Mesothelial cell of epicardium (in vitro differentiated cells): ENCODE measurements at places on chromosomes 16 and 17. TPM values are rescaled to one million over a fixed set of nuclear protein-coding genes. Genes with fewer than 3 reads are reported as not detected.

- no peak overlapping the region for H3K4me3 ChIP-seq
- no peak for DNase-seq
- H3K27ac ChIP-seq: no peak overlapping the region
- H3K4me1 ChIP-seq: peaks cover 4% of the 10 kb centered on the region
- H3K36me3 ChIP-seq: no peaks in the 10 kb centered on the region
These were observed 80.8 kb upstream of the HSBP1 start for GRCh38 chr16:83727018-83727417.

DNA sequence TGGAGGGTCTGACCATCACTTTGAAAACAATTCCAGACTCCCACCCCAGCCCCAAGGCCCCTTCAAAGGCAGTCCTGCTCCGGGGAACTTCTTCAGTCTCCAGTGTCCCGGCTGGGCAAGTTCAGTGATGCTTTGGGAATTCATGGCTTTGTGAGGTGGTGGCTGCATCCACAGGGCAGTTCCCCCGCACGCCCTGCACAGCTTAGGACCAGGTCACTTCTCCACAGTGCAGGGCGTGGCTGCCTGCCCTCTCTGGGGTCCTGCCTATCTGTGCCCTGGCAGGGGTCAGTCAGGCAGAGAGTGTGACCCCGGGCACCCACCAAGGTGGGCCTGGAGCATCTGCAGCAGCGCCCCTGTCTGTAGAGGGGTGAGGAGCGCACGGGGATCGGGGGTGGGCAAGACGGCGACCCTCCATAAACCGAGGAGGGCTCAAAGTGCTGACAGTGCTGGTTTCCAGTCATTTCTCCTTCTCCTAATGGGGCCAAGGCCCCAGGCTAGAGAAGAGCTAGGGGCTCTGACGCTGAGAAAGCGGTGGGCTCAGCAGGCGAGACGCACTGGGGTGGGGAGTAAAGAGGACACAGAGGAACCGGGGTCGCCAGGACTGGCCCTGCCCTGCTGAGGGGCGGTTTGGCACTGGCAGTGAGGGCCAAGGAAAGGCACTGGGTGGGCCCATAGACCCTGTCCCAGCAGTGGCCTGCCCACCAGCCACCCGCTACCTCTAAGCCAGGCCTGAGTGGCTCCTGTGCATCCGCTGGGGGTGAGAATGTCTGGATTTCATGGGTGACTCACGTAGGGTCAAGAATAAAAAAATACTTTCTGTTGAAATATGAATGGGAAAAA, 4.2 kb upstream of the ARHGAP27 start:
- peaks cover 6% of the 10 kb centered on the region for H3K36me3 ChIP-seq
- no peak overlapping the region for H3K27ac ChIP-seq
- H3K4me3 ChIP-seq: no peak overlapping the region
- no peak for DNase-seq

The KRT28 gene
- total RNA-seq: not detected in 3 replicates

DNA sequence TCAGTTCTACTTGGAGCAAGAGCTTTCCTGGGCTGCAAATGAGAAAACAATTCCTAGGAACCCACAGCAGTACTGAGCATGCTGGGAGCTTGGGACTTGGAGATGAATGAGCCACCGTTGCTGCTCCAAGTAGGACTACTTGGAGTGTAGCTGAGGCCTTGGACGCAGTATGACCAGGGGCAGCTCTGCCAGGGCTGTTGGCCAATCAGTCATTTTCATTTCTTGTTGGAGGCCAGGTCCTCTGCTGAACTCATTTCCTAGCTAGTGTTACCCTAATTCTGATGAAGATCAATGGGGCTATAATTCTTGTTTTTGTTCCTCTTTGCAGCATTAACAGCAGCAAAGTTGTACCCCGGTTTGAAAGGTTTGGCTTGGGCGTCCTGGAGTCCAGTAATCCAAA, 8.0 kb upstream of the LGALS9 start:
- H3K4me1 ChIP-seq: no peaks in the 10 kb centered on the region
- no peak overlapping the region for H3K27ac ChIP-seq
- no peak for DNase-seq
- H3K36me3 ChIP-seq: peaks cover 6% of the 10 kb centered on the region
- H3K4me3 ChIP-seq: no peak overlapping the region

GRCh38 chr17:27598337-27599050, 32.5 kb upstream of the LGALS9 start:
- H3K4me3 ChIP-seq: no peak overlapping the region
- no peaks in the 10 kb centered on the region for H3K27me3 ChIP-seq
- peaks cover 12% of the 10 kb centered on the region for H3K4me1 ChIP-seq
- DNase-seq: no peak
- H3K36me3 ChIP-seq: peaks cover 10% of the 10 kb centered on the region
- H3K27ac ChIP-seq: no peak overlapping the region

The PNMT gene
- 1.7 to 2.1 TPM (median 1.7 TPM) in 3 replicates for total RNA-seq

GRCh38 chr17:68608515-68609130, 7.5 kb upstream of the FAM20A start:
- H3K36me3 ChIP-seq: peaks cover 6% of the 10 kb centered on the region
- no peak for DNase-seq
- H3K27me3 ChIP-seq: peaks cover 3% of the 10 kb centered on the region

DNA sequence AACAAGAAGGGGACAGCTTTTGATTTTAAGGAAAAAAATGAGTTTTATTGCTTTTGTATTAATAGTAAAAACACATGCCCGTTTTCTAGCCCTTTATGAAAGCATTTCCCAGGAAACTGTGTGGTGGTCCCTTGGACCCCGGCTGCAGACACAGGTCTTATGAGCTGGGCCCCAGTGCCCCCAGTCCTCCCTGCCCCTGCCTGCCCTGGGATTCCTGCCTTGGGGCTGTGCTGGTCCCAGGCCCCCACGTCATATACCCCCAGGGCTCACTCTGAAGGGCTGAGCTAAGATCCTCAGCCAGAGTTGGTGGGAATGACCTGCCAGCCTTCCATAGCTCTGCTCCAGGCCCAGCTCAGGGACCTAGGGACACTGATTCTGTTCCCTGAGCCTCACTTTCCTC, 30.8 kb downstream of the GINS2 start:
- H3K27ac ChIP-seq: no peak overlapping the region
- no peak for DNase-seq
- peaks cover 29% of the 10 kb centered on the region for H3K36me3 ChIP-seq
- H3K4me1 ChIP-seq: peaks cover 1% of the 10 kb centered on the region
- no peak overlapping the region for H3K4me3 ChIP-seq

The KRT16 gene
- 0.40 to 0.79 TPM (median 0.40 TPM) in 3 replicates for total RNA-seq

DNA sequence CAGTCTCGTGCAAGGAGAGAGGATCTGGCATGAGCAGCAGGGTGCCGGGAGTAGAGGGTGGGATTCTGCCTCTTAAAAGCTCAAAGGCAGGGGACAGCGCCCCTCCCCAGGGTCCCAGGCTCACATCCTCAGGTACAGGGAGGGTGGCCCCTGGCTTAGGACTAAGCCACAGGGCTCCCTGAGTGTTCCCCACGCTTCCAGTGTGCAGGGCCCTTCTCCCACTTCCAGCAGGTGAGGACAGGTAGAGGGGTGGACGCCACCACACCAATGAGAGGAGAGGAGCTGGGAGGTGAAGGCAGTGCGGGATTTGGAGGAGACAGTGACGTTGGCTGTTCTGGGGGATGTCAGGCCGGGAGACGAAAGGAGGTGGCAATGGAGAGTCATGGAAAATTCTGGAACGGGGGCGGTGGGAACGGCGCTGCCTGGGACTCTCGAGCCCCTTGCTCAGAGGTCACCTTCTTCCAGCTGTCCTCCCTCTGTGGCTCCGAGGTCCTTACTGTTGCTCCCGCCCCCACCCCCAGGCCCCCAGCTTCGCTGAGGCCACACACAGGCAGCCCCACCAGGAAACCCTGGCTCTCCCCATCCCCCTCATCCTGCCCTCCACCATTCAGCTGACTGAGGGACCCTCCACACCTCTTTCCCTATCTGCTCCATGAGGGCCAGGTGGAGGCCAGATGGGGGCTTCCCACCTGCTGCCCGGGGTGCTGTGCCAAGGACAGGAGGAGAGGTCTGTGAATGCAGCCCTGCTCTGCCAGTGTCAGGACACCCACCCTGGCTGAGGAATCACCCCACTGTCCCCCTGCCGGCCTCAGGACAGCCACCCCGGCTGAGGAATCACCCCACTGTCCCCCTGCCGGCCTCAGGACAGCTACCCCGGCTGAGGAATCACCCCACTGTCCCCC, 57.7 kb upstream of the ACSF3 start:
- DNase-seq: no peak
- no peak overlapping the region for H3K4me3 ChIP-seq
- no peaks in the 10 kb centered on the region for H3K4me1 ChIP-seq
- no peaks in the 10 kb centered on the region for H3K36me3 ChIP-seq
- no peak overlapping the region for H3K27ac ChIP-seq

- no peak for DNase-seq
- no peaks in the 10 kb centered on the region for H3K36me3 ChIP-seq
- H3K27me3 ChIP-seq: peaks cover 14% of the 10 kb centered on the region
- peaks cover 2% of the 10 kb centered on the region for H3K4me1 ChIP-seq
These were observed 9.4 kb downstream of the CETP start for GRCh38 chr16:56970934-56971767.

DNA sequence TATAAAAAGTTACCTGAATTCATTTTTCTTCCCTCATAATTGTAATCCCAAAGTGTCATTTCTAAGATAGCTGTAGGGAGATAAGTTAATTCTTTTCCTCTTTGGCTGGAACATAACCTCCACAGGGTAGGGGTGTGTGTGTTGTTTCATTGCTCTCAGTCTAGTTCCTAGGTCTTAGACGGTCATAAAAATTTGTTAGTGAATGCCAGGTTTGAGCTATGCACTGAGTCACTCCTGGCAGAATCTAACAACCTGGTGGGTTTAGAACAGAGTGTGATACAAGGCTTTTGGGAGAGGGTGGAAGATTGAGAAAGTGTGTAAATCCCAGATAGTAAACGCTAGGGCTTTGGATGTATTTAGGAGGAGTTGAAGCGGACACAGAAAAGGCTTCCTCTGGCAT, 894 bp upstream of the PHKG2 start:
- H3K36me3 ChIP-seq: peaks cover 20% of the 10 kb centered on the region
- peaks cover 7% of the 10 kb centered on the region for H3K4me1 ChIP-seq
- no peaks in the 10 kb centered on the region for H3K27me3 ChIP-seq
- H3K27ac ChIP-seq: peak overlapping the region; percentile 83
- H3K4me3 ChIP-seq: peak overlapping the region; percentile 91
- DNase-seq: no peak

DNA sequence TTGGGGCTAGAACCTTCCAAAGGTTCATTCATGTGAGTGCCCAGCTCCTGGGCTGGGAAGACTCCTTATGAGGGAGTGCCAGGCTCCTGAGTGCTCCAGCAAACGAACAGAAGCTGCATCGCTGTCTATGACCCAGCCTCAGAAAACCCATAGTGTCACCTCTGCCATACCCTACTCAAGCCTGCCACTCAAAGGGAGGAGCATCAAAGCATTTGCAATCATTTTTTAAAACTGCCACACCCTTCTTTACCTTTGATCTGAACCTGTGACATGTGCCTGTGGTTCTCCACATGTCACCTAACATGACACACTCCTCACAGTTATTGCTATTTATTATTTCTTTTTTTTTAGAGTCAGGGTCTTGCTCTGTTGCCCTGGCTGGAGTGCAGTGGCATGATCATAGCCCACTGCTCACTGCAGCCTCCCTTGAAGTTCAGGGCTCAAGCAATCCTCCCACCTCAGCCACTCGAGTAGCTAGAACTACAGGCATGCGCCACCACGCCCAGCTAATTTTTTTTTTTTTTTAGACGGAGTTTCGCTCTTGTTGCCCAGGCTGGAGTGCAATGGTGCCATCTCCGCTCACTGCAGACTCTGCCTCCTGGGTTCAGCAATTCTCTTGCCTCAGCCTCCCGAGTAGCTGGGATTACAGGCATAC, 7.3 kb upstream of the KDM8 start:
- H3K4me1 ChIP-seq: peaks cover 5% of the 10 kb centered on the region
- no peak for DNase-seq
- H3K27me3 ChIP-seq: peaks cover 2% of the 10 kb centered on the region
- no peaks in the 10 kb centered on the region for H3K36me3 ChIP-seq

The KCNJ12 gene
- 0.53 to 0.76 TPM (median 0.54 TPM) in 3 replicates for total RNA-seq

DNA sequence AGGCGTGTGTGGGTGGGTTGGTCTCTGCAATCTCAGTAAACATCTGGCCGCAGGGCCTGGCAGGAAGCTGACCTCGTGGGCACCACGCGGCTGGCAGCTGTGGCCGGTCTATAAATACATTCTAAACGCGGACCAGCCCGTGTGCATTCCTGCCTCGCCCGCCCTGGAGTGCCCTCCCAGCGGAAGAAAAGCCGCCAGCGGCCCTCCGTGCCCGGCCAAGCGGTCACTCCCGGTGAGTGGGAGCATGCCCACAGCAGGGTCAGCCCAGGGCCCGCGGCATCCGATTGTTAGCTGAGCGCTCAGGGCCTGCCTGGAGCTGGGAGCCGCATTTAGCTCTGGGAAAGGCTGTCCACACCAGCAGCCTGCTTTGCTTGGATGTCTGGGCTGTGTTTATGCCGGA, 10.3 kb downstream of the ZNF469 start:
- peaks cover 34% of the 10 kb centered on the region for H3K27me3 ChIP-seq
- peaks cover under 1% of the 10 kb centered on the region for H3K36me3 ChIP-seq
- DNase-seq: no peak
- H3K4me1 ChIP-seq: no peaks in the 10 kb centered on the region
- no peak overlapping the region for H3K4me3 ChIP-seq

- no peak overlapping the region for H3K4me3 ChIP-seq
- H3K36me3 ChIP-seq: no peaks in the 10 kb centered on the region
- no peak for DNase-seq
- H3K27me3 ChIP-seq: no peaks in the 10 kb centered on the region
These were observed 13.2 kb downstream of the RPH3AL start for GRCh38 chr17:339193-340061.

GRCh38 chr17:17139972-17140589, 66.1 kb downstream of the PLD6 start:
- H3K27me3 ChIP-seq: no peaks in the 10 kb centered on the region
- H3K27ac ChIP-seq: no peak overlapping the region
- no peak overlapping the region for H3K4me3 ChIP-seq
- no peak for DNase-seq
- no peaks in the 10 kb centered on the region for H3K4me1 ChIP-seq

DNA sequence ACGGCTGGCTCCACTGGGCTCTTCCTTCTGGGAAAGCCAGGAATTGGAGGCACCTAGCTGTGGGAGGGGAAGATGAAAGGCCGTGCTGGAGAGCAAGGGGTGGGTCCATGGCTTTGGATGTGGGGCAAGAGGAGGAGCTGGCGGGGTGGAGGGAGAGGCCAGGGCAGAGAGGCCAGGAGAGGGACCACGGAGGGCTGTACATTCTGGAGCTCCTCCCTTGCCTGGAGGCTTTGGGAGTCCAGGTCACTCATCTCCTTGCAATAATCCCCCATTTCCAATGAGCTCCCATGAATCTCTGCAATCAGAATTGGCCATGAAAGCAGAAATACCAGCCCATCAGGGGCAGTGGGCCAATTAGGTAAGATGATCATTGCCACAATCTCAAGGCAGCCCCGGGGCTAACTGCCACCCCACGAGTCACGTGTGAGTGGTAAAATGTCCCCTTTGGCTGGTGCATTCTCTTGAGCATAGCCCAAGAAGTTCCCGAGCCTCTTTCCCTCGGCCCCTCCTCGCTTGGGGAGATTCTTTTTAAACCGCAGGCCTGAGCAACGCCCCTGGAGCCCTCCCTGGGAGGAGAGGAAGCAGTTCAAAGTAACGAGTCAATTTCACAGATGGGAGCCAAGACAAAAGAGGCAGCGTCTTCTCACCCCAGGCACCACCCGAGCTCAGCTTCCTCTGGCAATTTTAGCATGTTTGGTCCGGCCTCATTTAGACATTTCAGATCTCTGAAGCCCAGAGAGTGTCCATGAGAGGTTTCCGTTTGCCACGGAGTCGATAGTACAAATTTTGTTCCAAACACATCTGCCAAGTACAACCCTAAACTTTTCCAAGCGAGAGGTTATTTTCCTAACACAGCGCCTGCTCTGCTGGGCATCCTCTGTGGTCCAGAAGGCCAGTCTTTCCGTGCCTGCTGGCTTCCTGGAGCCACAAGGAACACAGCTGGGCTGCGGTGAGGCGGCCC, 13.4 kb downstream of the RTN4RL1 start:
- H3K4me3 ChIP-seq: no peak overlapping the region
- no peak overlapping the region for H3K27ac ChIP-seq
- no peak for DNase-seq
- peaks cover 19% of the 10 kb centered on the region for H3K27me3 ChIP-seq
